ENCODE measurements at places on chromosomes 16 and 17.
A peak's percentile ranks its signal among the peaks of the same experiment; 100 is the strongest.

GRCh38 chr16:3118846-3119245 lies 6.5 kb downstream of the ZNF205 start:
- DNase-seq, result no peak

DNA sequence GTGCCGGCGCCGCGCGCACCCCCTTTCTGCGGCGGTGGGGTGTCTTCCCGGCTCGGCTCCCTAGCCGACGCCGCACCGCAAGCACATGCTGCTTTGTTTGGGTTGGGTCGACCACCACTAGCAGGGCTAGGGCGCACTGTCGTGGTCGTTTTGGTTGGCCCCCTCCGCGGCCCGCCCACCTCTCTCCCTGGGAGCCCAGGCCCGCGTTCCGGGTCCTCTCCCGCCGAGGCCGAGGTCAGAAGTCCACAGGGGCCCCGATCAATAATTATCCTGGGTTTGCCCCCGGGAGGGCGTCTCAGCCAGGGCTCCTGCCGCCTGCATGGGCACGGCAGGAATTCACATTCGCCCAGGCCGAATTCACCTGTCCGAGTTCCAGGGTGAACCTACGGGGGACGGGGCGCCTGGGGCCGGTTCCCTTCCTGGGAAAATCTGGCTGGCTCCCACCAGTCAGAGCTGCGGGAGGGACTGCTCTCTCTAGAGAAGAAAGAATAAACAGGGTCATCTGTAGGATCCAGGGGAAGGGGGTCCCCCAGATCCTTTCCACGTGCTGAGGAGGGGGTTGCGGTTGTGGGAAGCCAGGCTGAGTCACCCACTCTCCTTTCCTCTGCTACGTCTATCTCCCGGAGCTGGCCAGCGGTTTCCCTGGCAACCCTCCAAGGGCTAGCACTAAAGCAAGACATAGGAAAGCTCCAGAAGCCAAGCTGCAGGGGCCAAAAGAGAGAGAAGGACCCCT lies 584 bp upstream of the STAT5B start:
- DNase-seq, result no peak

DNA sequence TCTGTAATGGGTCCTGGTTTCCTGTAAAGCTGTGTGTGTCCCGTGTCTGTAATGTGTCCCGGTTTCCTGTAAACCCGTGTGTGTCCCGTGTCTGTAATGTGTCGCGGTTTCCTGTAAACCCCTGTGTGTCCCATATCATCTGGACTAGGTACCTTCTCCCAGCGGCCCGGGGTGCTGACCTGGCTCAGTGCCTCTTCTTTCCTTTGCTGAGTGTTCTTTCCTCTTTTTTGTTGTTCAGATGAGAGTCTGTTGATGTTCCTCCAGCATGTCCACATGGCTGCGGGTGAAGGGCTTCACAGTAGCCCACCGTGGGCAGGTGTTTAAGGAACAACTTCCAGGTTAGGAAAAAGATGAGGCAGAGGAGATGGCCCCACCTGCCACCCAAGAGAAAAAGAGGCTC lies 46.6 kb upstream of the GNG13 start:
- no peak for DNase-seq

DNA sequence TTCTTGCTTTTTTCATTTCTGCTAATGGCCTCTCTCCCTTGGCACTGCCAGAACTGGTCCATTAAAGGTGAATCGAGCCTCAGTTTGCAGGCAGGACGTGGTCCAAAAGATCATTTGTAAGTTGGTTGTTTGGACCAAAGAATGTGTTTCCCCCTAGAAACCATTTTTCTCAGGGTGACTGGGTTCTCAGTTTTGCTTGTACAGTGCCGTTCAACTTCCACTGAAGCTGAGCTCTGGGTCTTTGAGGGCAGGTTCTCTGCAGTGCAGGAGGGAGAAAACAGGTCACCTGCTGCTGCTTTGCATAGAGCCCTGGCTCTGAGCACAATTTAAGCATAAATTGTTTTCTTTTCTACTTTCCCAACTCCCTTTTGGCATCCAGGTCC lies 9.0 kb upstream of the AMZ2 start:
- DNase-seq, result no peak

DNA sequence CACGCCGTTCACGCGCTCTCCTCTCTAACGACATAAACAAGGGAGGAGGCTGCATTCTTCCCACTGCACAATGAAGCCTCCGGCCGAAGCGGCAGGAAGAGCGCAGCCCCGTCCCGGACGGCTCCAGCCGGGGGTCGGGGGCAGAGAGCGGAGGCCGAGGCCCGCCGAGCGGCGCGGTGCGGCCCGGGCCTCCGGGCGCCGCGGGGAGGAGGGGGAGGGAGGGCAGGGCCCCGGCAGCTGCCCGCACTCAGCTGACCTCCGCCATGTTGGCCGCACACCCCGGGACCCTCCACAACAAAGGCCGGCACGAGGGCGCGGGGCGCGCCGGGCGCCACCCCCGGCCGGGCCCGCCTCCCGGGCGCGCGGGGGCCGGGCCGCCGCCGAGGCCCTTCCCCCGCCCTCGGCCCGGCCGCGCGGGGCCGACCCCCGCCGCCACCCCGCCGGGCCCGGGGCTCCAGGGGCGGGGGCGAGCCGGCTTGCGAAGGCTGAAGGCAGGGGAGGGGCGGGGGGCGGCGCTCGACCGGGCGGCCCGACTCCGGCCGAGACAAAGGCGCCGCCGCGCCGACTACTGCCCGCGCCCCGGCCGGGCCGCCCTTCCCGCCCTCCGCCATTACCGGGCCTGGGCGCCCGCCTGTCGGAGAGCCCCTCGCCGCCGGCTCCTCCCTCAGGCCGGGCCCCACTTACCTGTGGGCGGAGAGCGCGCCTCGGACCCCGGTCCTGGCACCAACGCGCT lies 527 bp downstream of the SIAH1 start:
- no peak for DNase-seq

DNA sequence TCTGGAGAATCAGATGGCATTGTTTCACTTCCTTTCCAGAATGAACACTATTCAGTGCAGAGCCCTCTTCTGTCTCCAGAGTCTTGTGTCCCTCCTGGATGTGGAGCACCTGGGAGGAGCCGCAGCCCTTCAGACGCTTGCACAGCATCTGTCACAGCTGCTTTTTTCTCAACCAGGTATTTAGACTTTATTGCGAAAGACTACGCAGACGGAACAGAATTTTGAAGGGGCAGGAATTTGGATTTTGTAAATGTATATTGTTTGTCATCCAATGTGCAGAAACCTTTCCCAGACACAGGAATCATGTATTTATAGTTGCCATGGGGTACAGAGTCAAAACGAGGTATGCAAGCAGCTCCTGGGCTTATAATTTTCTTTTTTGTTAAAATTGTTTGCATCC lies 20.4 kb downstream of the HEATR3 start:
- DNase-seq, result no peak

GRCh38 chr16:3020604-3021448 lies 658 bp downstream of the TNFRSF12A start:
- DNase-seq, result peak; percentile 79

GRCh38 chr16:914440-914839 lies 56.3 kb downstream of the LMF1 start:
- no peak for DNase-seq

DNA sequence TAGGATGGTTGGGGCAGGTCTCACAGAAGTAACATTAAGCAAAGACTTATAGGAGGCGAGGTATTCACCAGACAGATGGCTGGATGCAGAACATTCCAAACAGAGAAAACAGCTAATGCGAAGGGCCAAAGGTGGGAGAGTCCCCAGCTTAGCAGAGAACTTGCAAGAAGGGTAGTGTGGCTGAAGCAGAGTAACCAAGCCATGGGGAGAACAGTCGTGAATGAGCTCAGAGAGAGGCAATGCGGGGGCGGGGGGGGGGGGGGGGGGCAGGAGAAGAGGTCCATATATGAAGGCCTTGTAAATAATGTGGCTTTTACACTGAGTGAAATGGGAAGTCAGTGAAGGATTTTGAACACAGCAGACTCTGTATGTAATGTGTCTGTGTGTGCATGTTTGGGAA lies 81.3 kb downstream of the SMG6 start:
- DNase-seq, result no peak

GRCh38 chr17:3002538-3003295 lies 60.7 kb downstream of the OR1D5 start:
- DNase-seq, result no peak

- DNase-seq, result no peak
These were observed 2.0 kb downstream of the KDM6B start for GRCh38 chr17:7835814-7836595.

DNA sequence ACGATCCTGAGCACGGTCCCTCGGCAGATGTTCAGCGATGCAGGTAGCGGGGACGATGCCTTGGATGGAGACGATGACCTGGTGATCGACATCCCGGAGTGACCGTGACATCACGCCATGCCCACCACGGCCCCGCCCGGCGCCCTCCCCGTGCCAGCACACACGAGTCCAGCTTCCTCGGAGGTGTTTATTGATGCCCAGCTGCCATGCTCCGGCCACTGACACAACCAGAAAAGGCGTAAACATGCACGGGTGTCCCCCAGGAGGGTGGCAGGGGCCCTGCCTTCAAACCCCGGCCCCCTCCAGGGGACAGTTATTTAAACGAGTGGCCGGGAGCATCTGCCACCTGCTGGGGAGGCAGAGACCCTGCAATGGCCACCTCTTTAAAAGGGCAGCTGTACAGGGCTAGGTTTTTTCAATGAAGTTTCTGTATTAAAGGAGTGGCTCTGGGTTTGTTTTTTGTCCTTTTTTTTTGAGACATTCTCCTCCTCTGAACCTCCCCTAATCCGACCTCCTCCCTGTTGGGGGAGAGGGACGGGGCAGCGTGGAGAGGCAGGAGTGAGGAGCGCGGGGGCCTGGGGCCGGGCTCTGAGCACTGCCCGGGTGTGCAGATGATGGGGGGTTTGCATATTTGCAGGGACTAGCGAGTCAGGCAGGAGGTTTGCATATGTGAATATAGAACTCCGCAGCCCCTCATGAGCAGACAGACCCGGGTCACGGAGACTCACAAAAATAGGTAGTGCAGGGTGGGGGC lies 5.3 kb downstream of the DOC2A start:
- DNase-seq, result no peak

DNA sequence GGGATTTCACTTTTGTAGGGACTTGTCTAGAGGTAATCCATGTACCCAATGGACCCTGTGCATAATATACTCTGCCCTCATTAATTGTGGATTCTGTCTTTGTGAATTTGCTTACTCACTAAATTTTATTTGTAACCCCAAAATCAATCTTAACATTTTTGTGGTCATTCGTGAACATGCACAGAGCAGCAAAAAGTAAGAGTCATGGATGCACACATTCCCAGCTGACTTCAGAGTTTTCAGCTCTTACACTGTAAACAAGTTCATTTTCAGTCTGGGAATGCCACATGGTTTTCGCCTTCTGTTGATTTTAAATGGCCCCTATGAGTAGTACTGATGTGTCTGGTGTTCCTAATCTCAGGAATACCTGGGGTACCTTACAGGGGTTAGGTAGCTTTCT lies 24.3 kb downstream of the TAC4 start:
- no peak for DNase-seq

GRCh38 chr16:74667255-74667700 lies 601 bp upstream of the RFWD3 start:
- no peak for DNase-seq

DNA sequence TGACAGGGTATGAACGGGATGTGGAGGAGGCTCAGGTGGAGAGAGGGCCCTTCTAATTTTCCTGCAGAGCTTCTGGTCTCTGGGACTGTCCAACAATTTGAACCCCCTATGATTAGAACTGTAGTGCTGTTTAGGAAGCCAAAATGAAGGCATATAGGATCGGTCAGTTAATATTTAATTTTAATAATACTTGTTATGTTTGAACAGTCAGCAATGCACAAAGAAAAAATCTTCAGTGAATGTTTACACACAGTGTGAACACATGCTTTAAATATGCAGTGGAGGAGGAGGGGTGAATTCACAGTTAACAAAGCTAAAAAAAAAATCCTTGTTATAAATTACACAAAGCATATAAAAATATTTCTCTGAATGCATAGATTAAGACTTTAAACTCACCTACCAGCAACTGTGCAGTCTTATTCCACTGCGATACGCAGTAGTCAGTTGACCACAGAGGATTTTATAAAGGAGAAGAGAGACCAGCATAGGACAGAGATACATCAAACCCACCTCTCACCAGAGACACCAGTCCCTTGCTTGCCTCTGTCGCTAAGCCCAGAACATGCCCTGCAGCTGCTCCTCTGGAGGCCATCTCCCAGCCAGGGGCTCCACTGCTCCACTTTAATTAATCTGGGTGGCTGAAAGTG lies 14.6 kb downstream of the ANKRD40 start:
- no peak for DNase-seq

GRCh38 chr16:84314373-84314772 lies 19.7 kb downstream of the WFDC1 start:
- DNase-seq, result no peak

- no peak for DNase-seq
These were observed 8.3 kb upstream of the NOS2 start for GRCh38 chr17:27808628-27809027.

- DNase-seq, result no peak
These were observed 39.2 kb downstream of the ZNF778 start for GRCh38 chr16:89256651-89257254.

- DNase-seq, result no peak
These were observed 33.7 kb downstream of the RGS9 start for GRCh38 chr17:65170839-65171238.

GRCh38 chr17:76695059-76695831 lies 15.5 kb downstream of the MXRA7 start:
- no peak for DNase-seq

DNA sequence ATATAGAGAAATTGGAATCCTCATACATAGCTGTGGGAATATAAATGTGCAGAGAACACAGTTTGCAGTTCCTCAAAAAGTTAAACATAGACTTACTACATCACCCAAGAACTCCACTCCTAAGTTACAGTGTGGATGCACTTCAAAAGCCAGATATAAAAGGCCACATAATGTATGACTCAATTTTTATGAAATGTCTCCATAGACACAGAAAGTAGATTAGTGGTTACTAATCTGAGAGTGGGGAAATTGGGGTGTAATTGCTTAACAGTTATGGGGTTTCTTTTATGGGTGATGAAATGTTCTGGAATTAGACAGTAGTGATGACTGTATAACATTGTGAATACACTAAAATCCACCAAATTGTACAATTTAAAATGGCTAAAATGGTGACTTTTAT lies 60.9 kb downstream of the CACNG1 start:
- no peak for DNase-seq

- DNase-seq, result no peak
These were observed 721 bp downstream of the TBCD start for GRCh38 chr17:82752371-82753200.

- no peak for DNase-seq
These were observed 65.9 kb upstream of the IRX6 start for GRCh38 chr16:55257966-55258613.

DNA sequence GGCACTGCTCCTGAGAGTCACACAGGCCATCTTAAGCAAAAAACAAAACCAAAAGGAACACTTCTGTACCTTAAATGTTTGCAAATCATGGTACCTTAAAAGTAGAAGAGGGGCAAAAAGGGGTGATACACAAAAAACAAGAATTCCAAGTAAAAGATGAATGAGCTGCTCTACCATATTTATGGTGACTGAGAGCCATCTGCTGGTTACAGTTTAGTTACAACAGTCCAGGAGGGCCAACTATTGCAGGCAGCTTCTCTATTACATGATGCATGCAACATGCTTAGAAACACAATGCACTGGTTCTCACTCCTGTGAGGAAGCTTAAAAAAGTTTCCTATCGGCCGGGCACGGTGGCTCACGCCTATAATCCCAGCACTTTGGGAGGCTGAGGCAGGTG lies 53.5 kb downstream of the STX8 start:
- no peak for DNase-seq

- DNase-seq, result no peak
These were observed 12.1 kb upstream of the KCNJ12 start for GRCh38 chr17:21363776-21364642.

GRCh38 chr17:40157973-40158372 lies 17.6 kb downstream of the CASC3 start:
- no peak for DNase-seq

Measured in keratinocyte (primary cell).